Stromal cell of bone marrow (primary cell): ENCODE measurements at places on chromosomes 1 and 21.

GRCh38 chr1:53979712-53980450 is 33.7 kb downstream of the LRRC42 start:
- DNase-seq, result no peak

DNA sequence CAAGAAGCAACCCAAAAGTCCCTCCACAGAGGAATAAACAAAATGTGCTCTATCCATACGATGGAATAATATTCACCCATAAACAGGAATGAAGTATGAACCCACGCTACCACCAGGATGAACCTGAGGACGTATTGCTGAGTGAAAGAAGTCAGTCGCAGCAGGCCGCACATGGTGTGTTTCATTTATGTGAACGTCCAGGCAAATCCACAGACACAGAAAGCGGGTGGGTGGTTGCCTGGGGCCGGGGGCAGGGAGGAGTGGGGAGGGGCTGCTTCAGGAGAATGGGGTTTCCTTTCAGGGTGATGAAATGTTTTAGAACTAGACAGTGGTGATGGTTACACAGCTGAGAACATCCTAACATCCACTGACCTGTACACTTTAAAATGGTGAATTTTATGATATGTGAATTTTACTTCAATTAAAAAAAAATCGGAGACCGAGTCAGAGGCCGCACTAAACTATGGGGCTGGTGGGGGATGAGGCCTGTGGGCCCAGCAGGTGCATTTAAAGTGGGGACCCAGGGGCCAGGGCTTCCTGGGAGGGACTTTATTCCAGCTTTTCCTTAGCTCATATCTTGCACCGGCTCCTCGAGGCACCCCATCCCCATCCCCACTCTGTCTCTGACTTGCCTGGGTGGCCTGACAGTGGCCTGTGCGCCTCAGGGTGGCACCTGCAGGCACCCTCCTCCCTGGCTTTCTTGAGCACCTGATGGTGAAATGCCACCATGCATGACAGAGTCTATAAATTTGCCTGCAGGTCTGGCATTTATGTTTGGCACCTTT is 392.6 kb upstream of the VAMP3 start:
- no peak for DNase-seq

DNA sequence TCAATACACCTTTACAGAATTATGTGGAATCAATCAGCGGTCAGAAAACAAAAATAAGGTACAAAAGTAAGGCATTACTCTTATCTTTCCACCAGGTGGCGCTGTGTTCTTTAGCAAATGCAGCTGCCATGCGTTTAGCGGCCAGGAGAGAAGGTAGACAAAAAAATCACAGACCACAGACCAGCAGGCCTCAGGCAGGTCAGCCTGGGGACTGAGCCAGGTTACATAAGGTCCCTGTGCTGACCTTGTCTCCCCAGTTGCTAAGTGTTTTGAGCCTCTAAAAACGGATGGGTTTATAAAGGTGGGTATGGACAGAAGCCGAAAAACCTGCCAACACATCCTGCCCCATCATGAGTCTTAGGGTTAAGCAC is 2.8 kb downstream of the RGS16 start:
- no peak for DNase-seq

- no peak for DNase-seq
Observed at GRCh38 chr1:58249737-58250586, 296.6 kb downstream of the OMA1 start.

DNA sequence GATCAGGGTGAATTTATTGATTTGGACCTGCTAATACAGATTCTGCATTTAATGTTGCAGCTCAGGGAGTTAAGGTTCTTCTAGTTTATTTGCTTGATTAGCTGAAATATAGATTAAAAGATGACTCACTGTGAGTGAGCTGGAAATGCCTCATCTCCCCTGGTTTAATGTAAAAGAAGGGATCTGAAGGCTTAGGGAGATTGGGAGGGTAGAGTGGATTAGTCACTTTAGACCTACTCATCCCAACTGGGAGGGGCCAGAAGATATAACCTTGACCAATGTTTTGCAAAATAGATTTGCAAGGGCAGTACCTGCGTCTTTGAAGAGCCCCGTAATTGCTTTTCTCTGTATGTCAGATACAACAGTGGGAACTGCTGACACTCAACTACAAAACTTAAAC is 922.8 kb upstream of the ADGRL4 start:
- DNase-seq, result no peak

DNA sequence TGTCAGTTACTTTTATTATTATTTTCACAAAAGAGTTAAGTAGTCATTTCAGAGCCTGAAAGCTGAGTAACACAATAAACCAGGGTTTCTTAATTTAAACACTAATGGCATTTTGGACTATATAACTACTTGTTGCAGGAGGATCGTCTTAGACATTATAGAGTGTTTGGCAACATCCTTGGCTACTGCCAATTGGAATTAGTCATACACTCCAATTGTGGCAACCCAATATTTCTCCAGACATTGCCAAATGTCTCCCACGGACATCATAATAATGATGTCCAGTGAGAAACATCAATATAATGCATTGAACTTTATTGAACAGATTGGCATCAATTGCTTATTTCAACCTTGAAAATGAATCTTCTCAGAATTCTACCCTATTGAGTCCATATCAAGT is 441.9 kb upstream of the ADGRL4 start:
- peak; percentile 8 for DNase-seq

GRCh38 chr1:170765279-170765678 is 101.3 kb downstream of the PRRX1 start:
- DNase-seq, result no peak
